ENCODE measurements at places on chromosomes 12 and 14.

DNA sequence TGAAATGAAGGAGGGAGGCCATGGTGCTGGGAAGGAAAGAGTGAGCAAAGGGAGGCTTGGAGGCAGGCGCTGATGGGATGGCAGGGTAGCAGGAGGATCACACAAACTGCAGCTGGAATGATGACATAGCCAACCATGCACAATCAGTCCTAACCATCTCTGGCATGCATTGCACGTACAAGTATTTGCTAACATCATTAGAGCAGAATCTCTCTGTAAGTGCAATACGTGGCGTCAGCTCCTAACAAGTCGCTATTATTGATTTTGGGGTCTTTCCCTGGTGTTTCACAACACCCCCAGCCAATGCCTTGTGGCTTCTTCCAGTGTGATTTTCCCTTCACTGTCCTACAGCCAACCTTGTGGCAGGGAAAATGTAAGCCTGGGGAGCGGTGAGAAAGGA, 18.5 kb downstream of the BDKRB1 start:
- no peak for DNase-seq

DNA sequence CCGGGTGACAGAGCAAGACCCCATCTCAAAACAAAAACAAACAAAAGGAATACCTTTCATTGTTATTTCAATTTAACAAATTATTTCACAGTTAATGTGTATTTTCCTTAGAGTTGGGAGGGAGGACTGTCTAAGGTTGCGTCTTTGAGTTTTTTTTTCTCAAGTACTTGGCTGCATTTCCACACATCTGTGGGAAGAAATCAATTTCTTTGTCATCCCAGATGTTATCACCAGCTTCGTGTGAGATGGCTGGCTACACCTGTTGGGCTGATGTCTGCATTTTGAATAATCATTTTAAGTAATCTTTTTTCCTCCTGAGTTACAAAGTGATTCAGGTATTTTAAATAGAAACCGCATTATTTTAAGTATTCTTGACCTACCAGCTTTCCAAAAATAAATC, 59.4 kb downstream of the EML1 start:
- no peak for DNase-seq

DNA sequence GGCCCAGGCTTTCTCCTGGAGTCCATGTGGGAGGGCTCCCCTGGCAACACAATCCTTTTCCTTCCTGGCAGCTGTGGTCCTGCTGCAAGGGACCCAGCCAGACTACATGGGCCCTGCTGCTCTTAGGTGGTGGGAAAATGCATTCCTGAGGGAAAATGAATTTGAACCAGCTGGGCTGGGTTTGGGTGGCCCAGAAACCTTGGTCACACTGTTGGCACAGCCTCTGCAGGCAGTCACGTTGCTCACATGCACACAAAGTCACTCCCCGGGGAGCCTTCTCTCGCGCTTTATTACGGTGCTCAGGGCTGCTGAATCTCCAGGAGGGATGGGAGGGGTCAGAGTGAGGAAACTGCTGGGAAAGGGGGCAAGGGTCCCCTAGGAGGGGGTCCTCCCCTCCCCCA, 17.2 kb downstream of the PLEKHG3 start:
- DNase-seq, result no peak

- DNase-seq, result no peak
Measured at GRCh38 chr12:113142886-113143332, 6.6 kb upstream of the CFAP73 start.

GRCh38 chr14:32382704-32383103, 53.6 kb downstream of the AKAP6 start:
- DNase-seq, result peak; percentile 6

DNA sequence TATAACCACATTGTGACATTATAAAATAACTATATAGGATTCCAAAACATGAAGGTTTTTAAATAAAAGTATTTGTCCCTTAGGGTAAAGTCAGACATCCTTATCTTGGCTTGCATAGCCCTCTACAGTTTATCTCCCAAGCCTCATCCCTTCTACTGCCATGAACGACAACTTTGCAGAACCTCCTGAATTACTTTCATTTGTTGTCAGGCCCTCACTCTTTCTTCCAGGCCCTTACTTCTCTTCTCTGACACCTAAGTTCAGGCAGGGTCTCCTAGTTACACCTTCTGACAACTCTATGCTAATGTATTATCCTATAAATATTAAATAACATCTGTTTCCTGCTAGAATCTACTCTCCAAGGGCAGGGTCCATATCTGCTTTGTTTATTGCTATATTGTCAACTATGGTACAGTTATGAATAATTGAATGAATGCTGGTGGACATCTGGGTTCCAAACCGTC, 115.7 kb upstream of the MDM1 start:
- no peak for DNase-seq

- DNase-seq, result no peak
Measured at GRCh38 chr12:18340786-18341185, 79.5 kb downstream of the PIK3C2G start.

DNA sequence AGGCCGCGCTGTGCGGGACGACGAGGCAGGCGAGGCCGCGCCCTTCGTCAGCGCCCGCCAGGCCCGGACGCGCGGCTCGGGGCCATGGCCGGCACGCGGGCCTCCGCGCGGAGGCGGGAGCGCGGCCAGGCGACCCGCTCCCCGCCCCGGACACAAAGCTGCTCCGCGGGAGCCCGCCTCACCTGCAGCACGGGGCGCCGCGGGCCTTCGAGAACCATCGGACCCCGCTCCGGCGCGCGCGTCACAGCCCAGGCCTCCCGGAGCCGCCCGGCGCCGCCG, 342 bp downstream of the DICER1 start:
- no peak for DNase-seq

- DNase-seq, result no peak
Measured at GRCh38 chr14:101353422-101353821, 207.9 kb upstream of the DIO3 start.

DNA sequence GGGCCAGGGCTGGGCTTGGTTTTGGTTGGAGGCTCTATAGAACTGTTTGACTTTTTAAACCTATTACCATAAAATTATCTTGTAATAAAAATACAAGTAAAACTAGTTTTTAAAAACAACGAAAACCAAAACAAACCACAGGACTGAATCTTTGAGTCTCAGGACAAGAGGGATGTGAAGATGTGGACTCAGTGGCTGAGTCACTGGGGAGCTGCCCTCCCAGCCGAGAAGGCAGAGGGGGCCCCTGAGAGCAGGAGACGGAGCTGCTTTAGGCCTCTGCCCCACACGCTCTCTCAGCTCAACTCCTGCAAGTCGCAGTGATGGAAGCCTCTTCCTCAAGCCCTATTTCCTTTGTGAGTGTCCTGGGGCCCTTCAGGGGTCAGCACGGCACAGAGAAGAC, 59.0 kb downstream of the CDC42BPB start:
- no peak for DNase-seq

DNA sequence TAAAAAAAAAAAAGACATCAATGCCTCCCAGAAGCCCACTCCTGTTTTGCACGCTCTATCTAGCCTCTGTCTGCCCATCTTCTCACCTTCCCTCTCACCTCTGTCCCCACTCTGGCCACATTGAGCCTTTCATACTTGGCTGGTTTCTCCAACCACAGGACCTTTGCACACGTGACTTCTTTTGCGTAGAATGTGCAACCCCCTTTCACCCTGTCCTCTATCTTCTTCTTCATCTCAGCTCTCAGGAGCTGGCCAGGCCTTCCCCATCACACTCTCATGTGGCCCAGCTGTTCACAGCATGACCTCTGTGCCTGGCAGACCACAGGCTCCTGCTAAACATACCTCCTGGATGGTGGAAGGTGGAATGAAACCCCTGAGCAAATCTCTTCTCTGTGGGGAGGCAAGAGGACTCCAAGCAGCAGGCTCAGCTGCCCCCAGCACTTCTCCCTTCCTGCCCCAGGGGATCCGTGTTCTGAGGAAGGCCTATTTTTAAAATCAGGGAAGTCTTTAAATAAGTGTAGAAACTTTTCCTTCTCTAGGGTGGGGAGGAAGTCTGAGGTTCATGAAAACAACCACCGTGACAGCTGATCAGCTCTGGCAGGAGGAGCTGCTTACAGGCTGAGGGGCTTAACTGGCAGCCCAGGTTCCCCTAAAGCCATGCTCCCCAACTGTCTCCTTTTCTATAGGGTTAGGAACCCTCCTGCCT, 11.6 kb downstream of the HVCN1 start:
- DNase-seq, result no peak

GRCh38 chr12:19273482-19274330, 144.2 kb downstream of the PLEKHA5 start:
- DNase-seq, result peak; percentile 71

- DNase-seq, result peak; percentile 52
Measured at GRCh38 chr12:107318806-107319532, 225.6 kb upstream of the CRY1 start.

DNA sequence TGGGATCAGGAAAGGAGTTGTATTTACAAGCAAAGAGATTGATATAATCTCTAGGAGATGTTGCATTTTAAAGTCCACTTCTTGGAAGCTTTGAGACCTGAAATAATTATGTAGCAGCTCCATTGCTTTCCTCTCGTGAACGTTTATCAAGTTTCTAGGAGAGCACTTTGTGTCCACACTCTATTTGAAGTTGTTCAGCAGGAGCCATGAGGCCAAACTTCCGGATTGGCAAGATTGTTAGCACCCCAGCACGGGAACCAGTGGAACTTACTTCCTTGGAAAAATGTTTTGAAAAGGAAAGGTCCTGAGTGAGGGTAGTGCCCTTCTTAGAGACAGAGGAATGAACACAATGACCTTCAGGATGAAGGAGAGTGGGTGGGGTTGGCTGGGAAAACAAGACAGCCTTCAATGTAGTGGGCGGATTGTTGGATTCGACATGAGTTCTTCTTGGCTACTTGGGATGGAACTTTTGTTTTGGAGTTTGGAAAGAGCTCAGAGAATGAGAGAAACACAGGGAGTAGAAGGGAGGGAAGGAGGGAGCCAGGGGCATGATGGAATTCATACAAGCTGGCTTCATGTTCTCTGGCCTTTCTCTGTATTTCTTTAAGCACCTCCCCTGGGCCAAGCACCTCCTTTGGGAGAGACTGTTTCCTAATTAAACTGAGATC, 23.8 kb upstream of the CISTR start:
- no peak for DNase-seq

DNA sequence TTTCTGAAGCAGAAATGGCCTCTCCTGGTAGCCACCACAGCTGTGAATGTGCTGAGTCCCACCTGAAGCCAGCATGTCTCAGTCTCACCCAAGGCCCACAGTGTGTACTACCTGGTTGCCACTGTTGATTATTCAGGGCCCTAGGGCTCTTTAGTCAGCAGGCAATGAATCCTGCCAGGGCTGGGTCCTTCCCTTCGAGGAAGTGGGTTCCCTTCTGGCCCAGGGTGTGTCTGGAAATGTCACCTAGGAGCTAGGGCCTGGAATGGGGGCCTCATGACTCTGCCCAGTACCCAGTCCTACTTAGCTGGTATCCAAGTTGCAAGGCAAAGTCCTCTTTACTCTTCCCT, 207.4 kb downstream of the SYNE2 start:
- DNase-seq, result no peak

GRCh38 chr14:24259282-24260025, 3.5 kb downstream of the TGM1 start:
- no peak for DNase-seq

GRCh38 chr12:123232807-123233504, at the start of the genes MPHOSPH9 and MTRFR:
MPHOSPH9 (minus strand) TSS chr12:123233141; CDS start chr12:123230364, 2,777 bp downstream.
MTRFR (plus strand) TSS chr12:123233436; CDS start chr12:123253675, 20,239 bp downstream.
- peak; percentile 99 for DNase-seq

DNA sequence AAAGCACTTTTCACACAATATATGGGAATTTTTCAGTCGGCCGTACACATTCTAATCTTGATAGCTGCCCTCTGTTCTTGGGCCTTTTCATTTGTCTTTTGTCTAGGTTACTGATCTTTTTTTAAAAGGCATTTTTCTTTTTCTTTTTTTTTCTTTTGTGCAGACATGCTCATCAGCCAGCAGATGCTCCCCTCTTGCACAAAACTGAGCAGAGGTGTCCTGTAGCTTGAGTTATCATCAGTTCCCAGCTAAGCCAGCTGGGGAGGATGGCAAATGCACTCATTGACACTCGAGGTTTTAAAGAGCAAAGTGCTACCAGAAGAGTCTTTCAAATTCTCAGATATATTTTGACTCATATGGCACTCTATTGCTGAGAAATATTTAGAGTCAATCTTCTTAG, 913.9 kb upstream of the SEL1L start:
- no peak for DNase-seq

GRCh38 chr14:70595443-70596185, 4.8 kb downstream of the MED6 start:
- no peak for DNase-seq

GRCh38 chr12:12171991-12172511, 94.8 kb downstream of the LRP6 start:
- DNase-seq, result peak; percentile 60

- peak; percentile 12 for DNase-seq
Measured at GRCh38 chr12:6464531-6464930, 5.9 kb downstream of the VAMP1 start.

DNA sequence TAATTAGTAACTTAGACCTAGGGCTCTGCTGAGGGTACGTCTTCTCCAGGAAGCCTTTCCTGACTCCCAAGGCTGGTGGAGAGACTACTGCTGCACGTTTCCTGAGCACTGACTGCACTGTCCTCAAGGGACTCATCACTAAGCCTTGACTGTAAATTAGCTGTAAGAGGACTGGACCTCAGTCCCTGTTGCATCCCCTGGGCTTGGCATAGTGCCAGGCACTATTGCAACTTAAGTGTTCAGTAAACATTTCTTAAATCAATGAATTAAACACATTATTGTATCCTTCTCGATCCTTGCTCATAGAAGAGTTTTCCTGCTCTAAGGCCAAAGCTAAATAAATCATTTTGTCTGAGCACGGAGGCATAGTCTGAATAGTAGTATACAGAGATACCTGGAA, 31.9 kb upstream of the IFNG-AS1 start:
- DNase-seq, result no peak

GRCh38 chr14:103880348-103881267, 33.2 kb upstream of the PPP1R13B start:
- peak; percentile 34 for DNase-seq

DNA sequence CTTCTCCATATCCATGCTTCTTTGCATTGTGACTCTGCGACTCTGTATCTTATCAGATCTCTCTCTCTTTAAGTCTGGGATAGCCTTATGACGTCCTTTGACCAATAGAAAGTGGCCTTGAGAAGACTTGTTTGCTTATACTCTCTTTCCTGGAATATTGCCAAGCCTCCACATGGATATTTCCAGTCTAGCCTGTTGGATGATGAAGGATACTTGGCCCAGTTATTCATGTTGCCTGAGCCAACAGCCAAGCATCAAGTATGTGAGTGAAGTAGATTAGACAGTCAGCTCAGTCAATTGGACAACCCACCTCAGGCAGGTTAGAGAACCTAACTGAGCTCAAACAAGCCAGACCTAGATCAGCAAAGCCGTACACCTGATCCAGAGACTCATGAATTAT, 864.2 kb upstream of the MGAT4C start:
- no peak for DNase-seq

DNA sequence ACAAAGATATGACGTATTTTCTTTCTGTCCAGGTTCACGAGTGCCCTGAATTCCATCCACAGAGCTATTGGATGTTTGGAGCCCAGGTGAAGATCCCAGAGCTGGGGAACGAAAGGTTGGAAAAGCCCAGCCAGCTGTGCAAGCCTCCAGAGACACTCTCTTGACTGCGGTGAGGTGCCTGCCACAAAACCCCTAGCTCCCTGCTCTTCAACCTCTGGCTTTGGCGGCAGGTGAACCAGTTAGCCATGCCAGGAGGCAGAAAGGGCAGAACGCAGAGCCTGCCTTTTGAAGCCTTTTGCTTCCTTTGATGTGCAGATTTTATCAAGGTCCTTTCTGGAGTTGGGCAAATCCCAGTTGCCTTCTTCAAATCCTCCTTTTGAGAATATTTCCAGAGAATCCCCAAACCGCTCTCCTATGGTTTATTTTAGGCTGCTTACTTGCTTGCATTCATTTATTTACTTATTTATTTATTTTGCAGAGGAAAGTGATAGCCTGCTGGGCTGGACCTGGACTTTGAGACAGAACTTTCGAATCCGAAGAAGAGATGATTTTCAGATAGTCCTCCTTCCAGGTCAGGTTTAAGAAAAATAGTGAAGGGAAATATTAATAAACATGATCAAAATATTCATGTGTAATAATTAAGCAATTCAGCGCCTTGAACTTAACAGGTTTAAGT, 411.2 kb upstream of the TBX3 start:
- DNase-seq, result no peak
